ENCODE measurements at places on chromosomes 11 and 22.

DNA sequence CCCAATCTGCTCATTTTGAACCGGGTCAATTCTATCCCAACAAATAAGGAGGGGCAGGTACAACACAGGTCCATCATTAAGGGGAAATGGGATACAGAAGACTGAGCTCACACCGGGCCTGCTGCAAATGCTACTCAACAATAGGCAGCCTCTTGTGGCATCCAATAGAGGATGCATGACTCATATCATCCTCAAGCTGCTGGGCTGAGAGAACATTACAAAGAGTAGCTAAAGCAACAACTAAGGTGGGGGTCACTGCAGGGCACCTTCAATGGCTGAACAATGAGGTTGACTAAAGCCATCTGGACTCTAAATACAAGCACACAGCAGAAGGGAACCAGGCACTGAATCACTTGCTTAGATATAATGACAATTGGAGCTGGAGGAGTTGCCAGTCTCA is 130.1 kb upstream of the SYN3 start:
- DNase-seq, result no peak

- DNase-seq, result no peak
These were observed 1.5 kb downstream of the VPREB3 start for GRCh38 chr22:23752750-23753149.

DNA sequence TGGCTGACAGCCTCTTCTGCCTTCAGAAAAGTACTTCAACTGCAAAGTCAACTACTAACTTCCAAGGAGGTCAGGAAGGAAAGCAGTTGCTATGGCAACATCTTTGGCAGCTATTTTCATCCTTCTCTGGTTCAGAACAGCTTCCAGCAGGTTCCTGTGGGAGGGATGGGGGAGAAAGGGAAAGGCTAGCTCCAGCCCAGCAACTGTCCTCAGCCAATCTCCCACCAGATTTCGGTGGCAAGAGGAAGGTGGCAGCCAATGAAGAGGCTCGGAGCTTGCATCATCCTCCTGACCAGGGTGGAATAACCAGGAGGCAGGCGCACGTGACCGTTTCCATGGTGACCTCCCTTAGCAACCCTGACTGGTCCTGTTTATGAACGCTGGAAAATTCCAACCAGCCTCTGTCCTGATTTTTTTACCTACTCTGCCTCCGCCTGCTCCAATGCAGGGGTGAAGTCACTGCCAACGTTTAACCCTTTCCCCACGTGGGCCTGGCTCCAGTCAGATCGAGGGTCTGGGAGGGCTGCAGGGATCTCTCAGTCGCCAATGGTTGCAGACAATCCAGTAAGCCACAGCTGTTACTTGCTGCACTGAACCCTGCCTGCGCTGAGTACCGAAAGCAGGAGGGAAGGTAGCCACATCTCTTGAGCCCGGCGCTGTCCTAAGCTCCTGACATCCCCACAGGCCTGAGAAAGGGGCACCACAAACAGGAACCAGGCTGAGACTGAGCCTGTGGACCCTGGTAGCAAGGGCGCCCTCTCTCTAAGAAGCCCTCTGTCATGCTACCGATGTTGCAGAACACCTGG is 11.2 kb upstream of the MALAT1 start:
- DNase-seq, result peak; percentile 100

DNA sequence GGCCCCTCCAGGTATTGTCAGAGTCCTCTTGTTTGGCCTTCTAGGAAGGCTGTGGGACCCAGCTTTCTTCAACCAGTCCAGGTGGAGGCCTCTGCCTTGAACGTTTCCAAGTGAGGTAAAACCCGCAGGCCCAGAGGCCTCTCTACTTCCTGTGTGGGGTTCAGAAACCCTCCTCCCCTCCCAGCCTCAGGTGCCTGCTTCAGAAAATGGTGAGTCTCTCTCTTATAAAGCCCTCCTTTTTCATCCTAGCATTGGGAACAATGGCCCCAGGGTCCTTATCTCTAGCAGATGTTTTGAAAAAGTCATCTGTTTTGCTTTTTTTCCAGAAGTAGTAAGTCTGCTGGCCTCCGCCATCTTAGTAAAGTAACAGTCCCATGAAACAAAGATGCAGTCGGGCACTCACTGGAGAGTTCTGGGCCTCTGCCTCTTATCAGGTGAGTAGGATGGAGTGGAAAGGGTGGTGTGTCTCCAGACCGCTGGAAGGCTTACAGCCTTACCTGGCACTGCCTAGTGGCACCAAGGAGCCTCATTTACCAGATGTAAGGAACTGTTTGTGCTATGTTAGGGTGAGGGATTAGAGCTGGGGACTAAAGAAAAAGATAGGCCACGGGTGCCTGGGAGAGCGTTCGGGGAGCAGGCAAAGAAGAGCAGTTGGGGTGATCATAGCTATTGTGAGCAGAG is at the start of gene CD3E:
TSS of gene CD3E (plus strand) at position 163 of the 681 bp plus-strand sequence. CDS start at position 386, 223 bp downstream.
- no peak for DNase-seq

- DNase-seq, result peak; percentile 77
These were observed 133.2 kb upstream of the TEAD1 start for GRCh38 chr11:12540913-12541582.

DNA sequence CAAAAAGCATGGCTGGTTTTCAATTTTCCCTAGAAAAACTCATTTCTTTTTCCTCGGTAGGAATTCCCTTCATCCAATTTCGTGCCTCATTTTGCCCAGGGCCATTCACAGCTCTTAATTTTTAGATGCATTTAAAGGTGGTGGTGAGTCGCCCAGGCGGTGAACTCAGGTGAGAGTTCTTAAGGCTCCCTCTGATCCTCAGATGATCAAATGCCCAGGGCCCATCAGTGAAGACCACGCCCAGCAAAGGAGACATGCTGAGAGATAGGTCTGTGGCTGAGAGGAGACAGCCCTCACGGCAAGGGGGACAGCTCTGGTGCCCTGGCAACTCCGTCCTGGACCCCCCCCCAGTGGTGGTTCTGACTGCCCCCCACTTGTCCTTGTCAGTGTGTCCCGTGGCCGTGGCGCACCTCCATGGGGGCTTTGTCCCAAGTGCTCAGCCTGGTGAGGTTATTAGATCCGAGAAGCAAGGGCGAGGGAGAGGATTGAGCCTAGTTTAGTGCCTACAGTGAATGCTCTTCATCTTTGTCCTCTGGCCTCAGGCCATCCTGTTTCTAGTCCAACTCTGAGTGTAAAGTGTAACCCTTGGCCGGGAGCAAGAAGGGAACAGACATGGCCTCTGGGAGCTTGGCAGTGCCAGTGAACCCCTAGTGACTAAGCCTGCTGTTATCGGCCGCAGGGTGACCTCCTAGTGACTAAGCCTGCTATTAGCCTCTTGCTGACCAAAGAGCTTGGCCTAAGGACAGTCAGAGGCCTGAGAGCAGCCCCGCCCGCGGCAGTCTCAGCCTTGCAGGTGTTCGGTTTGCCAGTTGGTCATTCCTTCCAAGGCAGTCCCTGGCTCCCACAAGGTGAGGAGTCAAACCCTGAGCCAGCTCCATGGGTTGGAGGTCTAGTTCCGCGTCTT is 83.5 kb downstream of the CTTN start:
- DNase-seq, result no peak

- DNase-seq, result no peak
These were observed 51.9 kb upstream of the EED start for GRCh38 chr11:86192519-86193257.

- DNase-seq, result no peak
These were observed 17.3 kb upstream of the RASD2 start for GRCh38 chr22:35523167-35523947.

DNA sequence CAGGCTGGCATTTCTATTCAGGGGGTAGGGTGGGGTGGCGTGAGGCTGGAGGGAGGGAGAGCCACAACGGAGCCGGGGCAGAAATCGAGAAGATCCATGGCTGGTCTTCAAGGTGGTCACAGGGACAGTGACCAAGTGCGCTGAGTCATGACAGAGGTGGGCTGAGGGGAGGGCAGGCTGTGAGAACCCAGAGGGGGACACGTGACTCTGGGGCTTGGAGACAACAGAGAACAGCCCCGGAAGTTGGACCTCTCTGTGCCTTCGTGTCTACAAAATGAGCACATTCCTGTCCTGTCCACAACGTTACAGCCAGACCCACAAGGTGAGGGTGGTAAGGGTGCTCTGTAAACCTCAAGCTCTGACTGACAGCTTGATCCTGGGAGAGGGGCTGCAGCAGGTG is 35.1 kb upstream of the ARFGAP3 start:
- DNase-seq, result no peak

GRCh38 chr22:50704510-50705218 is 32.0 kb downstream of the SHANK3 start:
- DNase-seq, result no peak

- DNase-seq, result no peak
These were observed 699 bp downstream of the AIFM3 start for GRCh38 chr22:20967697-20968211.

- DNase-seq, result no peak
These were observed 1176.4 kb downstream of the BRD1 start for GRCh38 chr22:48651036-48651890.
